Subcutaneous adipose tissue (tissue), 4 donors: ENCODE measurements at places on chromosomes 12 and 14. TPM values are rescaled to one million over a fixed set of nuclear protein-coding genes. Genes with fewer than 3 reads are reported as not detected.

Gene KITLG
- 22.8 TPM for total RNA-seq

Gene DAO
- not detected for total RNA-seq

Gene ACRBP
- total RNA-seq, result 2.4 TPM

Gene PTGER2
- 2.0 TPM for total RNA-seq

Gene CDC42BPB
- total RNA-seq, result 170 TPM

Gene KIF26A
- total RNA-seq, result 0.65 TPM
